ENCODE measurements at places on chromosomes 1 and 21.

DNA sequence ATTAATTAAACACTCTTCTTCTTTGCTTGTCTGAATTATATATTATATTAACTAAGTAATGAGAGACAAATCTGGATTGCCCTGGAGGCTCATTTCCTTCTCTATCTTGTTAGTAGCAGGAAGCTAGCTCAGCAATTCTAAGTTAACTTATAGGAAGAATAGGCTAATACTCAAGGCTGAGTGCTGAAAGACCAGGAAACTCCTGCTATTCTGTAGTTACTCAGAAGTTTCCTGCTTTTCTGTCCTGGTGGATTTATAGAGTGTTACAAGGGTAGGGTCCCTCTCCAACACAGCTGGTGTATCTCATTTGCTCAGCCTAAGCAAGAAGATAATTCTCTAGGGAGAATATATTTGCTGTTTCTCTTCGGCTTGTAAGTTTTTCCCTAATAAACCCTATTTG is 29.2 kb downstream of the HSPA13 start:
- DNase-seq = no peak

GRCh38 chr21:36980280-36981048 is 14.0 kb upstream of the HLCS start:
- no peak for DNase-seq

DNA sequence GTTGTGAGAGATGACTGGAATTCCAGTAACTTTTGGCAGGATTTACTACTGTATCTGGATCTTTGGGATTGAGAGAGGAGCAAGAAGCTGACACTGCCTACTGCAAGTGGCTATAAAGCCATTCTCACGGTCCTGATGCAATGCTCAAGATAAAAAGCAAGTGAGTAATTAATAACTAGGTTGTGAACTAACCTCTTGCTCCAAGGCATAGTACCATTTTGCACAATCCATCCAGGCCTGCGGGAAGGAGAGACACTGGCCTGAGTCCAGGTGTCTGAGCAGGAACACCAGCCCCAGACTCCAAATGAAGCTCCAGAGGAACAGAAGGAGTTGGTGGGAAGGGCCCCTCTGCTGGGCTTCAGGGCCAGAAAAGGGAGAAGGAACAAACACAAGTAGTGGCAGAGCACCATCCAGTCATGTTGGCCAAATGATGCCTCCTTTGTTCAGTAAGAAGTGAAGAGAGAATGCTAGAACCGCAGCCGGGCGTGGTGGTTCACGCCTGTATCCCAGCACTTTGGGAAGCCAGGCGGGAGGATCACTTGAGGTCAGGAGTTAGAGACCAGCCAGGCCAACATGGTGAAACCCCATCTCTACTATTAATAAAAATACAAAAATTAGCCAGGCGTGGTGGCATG is 9.9 kb upstream of the SLC45A3 start:
- DNase-seq = peak; percentile 41

GRCh38 chr1:235450433-235450832 is 53.8 kb downstream of the B3GALNT2 start:
- no peak for DNase-seq

- no peak for DNase-seq
These were observed 7.4 kb downstream of the IFNAR1 start for GRCh38 chr21:33332143-33332542.

GRCh38 chr1:201653883-201654282 is 115.0 kb downstream of the NAV1 start:
- DNase-seq = no peak

- DNase-seq = no peak
These were observed 15.4 kb upstream of the WASF2 start for GRCh38 chr1:27505420-27505680.

GRCh38 chr1:99481391-99481996 is 164.4 kb upstream of the PALMD start:
- DNase-seq = peak; percentile 77

Data from fibroblast of pulmonary artery (primary cell).